Femur (tissue), 1 donor: ENCODE measurements at places on chromosomes 5 and 9.

DNA sequence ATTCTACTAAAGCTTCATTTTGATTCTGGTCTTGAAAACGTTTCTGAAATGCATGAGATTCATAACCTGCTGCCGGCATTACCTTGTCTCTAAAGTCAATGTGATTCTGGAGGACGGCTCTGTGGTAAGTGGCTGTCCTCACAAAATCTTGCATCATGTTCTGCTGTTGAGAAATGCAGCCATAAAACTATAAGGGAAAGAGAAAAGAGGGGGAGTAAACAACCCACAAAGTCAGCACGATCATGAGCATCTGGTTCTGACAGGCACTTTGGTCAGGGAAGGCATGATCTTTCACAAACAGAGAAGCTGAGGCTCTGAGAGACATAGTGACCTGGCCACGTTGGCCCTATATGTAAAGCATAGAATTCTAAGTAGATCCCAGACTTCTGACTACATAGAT is 168.9 kb upstream of the PUM3 start:
- DNase-seq, result no peak

DNA sequence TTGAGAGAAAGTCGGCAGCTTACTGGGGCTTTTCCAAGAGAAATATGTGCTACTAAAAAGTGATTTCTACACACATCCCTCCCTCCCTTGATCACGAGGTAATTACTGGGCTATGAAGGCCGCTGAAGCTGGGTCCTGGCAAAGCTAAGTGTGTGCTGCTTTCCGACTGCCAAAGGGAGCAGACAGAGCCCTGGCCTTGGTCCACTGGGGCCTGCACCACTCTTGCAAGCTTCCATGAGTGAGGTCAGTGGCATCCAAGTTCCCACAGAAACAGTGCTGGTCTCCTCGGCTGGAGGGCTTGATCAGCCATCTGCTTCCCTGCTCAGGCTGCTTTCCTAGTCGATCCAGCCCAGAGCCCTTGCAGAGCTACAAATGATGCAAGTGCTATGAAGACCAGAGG is 154.8 kb upstream of the LHFPL2 start:
- peak; percentile 76 for DNase-seq

GRCh38 chr9:124202447-124202971 is 55.2 kb upstream of the NEK6 start:
- peak; percentile 75 for DNase-seq

GRCh38 chr9:138006576-138007233 is 129.1 kb downstream of the CACNA1B start:
- DNase-seq, result no peak

DNA sequence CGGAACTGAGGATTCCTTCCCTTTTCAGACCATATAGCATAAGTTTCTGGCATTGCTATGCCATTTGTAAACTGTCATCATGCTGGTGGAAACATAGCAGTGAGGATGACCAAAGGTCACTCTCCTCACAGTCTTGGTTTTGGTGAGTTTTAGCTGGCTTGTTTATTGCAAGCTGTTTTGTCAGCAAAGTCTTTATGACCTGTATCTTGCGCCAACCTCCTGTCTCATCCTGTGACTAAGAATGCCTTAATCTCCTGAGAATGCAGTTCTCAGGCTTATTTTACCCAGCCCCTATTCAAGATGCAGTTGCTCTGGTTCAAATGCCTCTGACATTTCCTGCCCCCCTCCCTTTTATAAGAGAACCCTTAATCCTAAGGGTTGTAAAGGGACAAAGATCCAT is 26.7 kb upstream of the GRIA1 start:
- no peak for DNase-seq

DNA sequence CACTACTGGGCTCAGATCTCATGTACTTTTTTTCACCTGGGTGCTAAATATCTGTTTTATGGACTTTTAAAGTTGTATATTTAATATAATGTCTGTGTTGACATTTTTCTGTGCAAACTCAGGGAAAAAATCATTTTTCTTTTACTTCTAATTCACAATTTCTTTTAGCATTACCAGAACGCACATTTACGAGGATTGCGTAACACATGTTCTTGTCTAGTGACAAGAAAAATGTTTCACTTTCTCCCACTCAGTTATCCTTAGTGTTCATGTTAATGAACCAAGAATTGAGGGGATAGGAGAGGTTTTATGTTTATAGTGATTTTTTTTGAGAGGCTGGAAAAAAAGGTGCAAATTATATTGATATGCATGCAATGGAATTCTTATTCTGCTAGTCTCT is 86.3 kb upstream of the PJA2 start:
- no peak for DNase-seq

- no peak for DNase-seq
These were observed 274.8 kb downstream of the DOCK8 start for GRCh38 chr9:489198-490197.

DNA sequence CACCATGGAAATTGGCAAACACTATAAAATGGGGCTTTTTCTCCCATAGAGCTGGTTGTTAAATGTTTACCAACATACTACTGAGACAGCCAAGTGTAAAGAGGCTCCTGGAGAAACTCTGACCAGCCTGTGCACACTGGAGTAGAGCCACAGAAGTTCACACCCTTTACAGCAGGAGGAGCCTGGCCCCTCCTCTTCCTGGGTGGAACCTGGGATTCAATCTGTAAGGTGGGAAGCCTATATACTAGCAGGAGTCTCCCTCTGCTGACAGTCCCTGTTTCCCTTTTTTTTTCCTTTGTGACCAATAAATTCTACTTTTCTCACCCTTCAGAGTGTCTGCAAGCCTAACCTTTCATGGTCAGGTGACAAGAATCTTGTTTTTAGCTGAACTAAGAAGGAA is 10.4 kb upstream of the SLC30A5 start:
- DNase-seq, result no peak
